ENCODE measurements at places on chromosomes 16 and 17. TPM values are rescaled to one million over a fixed set of nuclear protein-coding genes. Genes with fewer than 3 reads are reported as not detected.

DHRS7C gene
- 166 TPM for total RNA-seq

RCVRN gene
- total RNA-seq: 0.12 TPM

EXOC3L1 gene
- 4.1 TPM for total RNA-seq

ABCC6 gene
- total RNA-seq: 2.1 TPM

DNA sequence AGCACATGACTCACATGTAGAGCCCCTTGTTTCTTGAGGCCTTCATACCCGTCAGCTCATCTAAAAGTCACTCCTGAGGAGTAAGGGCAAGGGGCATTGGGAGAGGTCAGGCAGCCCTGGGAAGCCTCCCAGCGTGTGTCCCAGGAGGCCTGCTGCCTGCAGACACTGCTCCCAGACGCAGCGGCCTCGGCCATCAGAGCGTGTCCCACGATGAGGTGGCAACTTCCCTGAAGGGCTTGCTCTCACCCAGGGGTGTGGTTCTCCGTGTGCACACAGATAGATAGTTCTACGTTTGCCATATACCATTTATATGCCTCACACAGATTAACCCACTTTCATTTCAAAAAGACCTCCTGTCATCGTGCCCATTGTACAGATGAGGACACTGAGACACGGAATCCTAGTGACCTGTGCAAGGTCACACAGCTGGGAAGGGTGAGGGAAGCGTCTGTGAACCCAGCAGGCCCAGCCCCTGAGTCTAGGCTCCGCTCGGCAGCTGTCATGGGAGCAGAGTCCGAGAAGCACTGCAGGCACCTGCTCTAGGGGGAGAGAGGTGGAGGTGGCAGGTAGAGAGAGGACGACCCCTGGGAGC is 8.3 kb downstream of the TUBB3 start:
- DNase-seq: no peak

DNA sequence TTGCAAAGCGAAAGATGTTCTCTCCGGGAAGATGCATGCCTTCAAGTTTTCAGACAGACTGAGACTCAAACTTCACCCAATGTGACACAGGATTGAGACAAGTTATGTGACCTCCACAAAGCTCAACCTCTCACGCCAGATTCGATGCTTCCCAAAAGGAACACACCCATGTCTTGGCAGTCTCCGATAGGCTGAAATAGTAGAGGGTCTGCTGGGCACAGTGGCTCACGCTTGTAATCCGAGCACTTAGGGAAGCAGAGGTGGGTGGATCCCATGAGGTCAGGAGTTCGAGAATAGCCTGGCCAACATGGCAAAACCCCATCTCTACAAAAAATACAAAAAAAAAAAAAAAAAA is 22.1 kb downstream of the ZFHX3 start:
- no peak for DNase-seq

GRCh38 chr17:36198831-36199465 is 2.4 kb upstream of the CCL3L1 start:
- no peak for DNase-seq

- DNase-seq: no peak
These were observed 22.9 kb downstream of the MBTPS1 start for GRCh38 chr16:84093879-84094270.

DNA sequence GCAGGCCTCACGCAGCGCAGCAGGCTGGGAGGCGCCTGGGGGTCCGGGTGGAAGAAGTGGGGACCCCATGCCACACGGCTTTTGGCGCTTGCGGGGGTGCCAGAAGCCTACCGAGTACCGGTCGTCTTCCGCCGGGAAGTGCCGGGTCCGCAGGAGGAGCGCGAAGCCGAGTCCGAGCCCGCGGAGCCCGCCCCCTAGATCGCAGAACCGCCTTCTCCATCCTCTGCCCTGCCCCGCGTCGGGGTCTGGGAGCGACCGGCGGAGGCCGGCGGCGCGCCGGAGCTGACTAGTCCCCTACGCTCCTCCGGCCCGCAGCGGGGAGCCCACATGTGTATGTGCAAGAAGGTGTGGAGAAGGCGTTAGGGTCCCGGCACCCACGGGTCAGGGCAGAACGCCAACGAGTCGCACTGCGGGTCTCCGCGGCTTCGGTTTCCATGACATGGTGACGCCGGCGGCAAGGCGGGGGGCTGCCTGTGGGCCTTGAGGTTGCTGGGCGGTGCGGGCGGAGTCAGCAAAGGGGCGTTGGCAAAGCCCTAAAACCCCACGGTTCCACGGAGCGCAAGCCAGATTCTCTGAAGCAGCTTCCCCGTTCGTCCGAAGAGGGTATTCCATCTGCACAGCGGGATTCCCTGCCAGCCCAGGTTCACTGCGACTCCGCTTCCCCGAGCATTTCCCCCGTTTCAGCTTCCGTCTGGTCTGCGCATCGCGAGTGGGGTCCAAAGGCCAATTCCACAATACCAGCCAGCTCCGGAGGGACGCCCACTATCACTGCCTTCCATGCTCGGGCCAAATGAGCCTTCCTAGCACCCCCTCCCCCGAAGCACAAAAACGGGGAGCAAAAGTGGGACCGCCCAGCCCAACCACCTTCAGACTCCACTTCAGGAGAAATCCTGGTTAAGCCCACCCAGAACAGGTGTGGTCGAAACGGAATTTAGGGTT is 2.3 kb upstream of the LHX1 start:
- no peak for DNase-seq

GRCh38 chr17:80782536-80783427 is 208.9 kb upstream of the CHMP6 start:
- DNase-seq: no peak

All from left ventricle myocardium superior (tissue), 1 donor.